Fibroblast of skin of left biceps (primary cell): ENCODE measurements at places on chromosomes 3 and 15.

DNA sequence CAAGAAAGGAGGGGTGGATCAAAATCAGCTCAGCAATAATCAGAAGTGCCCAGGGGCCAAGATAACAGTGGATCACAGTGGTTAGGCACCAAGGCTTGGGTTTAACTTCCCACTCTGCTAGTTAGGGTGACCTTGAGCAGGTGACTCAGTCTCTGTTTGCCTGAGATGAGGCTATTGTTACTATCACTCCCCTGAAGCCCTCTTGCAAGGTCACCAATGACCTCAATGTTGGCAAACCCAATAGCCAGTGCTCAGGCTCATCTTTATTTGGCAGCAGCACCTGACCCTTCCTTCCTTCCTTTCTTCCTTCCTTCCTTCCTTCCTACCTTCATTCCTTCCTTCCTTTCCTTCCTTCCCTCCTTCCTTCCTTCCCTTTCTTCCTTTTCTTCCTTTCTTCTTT lies 102.4 kb upstream of the HACD2 start:
- DNase-seq, result no peak

DNA sequence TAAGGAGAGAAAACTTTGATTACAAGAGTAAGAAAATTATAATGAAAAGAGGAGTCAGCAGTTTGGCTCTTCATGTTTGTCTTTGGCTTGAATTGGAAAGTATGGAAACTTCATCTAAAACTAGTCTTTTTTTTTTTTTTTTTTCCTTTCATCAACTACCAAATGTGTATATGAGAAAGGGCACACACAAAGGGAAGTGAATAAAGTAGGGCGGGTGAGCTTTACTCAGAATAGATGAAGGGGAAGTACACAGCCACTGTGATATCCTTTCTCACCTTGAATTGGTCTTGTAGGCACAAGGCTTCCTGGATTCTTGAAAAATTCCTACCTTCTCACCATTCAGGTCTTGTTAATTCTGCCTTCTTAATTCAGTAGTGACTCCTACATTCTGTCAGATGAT lies 652.3 kb upstream of the KCNMB2 start:
- no peak for DNase-seq

- DNase-seq, result peak; percentile 68
Observed at GRCh38 chr15:44087578-44088465, 107.2 kb downstream of the FRMD5 start.

- no peak for DNase-seq
Observed at GRCh38 chr3:174072675-174073074, 675.1 kb downstream of the NLGN1 start.

- DNase-seq, result no peak
Observed at GRCh38 chr3:115018694-115019093, 128.4 kb downstream of the ZBTB20 start.

- DNase-seq, result no peak
Observed at GRCh38 chr15:31606931-31607497, 280.4 kb downstream of the KLF13 start.

DNA sequence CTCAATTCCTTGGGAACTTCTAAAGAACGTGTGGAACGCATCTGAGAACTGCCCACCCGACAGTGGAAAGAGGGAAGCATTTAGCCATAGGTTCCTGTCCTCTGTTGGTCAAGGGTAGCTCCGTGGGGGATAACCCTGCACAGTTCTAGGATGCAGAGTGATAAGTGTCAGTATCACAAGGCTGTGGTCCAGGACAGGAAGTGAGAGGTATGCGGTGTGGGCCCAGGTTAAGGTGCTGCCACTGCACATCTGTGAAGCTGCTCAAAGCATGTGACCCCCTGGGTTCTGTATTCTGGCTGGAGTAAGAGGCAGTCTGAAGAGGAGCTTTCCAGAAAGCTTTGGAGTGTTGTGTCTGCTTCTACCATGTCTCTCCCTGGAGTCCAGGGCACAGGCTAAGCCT lies 51.7 kb upstream of the HES1 start:
- no peak for DNase-seq

- peak; percentile 18 for DNase-seq
Observed at GRCh38 chr3:18424729-18425640, at the start of gene SATB1. SATB1 (minus strand) TSS chr3:18425339; CDS start chr3:18420967, 4,372 bp downstream.

- DNase-seq, result peak; percentile 66
Observed at GRCh38 chr3:150146991-150147761, 176.5 kb upstream of the PFN2 start.

GRCh38 chr15:53580366-53580765 lies 179.1 kb downstream of the WDR72 start:
- no peak for DNase-seq

DNA sequence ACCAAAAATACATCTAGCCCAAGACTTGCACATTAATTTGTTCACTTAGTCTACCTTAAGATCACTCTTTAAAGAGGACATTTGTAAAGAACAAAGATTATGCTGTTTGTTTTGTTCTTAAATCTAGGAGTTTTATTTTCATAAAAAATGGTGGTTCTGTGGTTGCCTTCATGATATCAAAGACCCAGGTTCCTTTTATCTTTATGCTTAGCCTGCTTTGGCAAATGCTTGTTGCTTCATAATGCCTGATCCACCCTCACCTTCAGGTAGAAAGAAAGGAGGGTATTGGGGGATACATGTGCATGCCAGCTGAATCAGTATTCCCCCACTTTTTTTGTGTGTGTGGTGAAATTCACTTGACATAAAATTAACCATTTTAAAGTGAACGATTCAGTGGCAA lies 48.5 kb downstream of the GTF2E1 start:
- no peak for DNase-seq

GRCh38 chr3:192130534-192131132 lies 596.7 kb downstream of the FGF12 start:
- DNase-seq, result peak; percentile 5

DNA sequence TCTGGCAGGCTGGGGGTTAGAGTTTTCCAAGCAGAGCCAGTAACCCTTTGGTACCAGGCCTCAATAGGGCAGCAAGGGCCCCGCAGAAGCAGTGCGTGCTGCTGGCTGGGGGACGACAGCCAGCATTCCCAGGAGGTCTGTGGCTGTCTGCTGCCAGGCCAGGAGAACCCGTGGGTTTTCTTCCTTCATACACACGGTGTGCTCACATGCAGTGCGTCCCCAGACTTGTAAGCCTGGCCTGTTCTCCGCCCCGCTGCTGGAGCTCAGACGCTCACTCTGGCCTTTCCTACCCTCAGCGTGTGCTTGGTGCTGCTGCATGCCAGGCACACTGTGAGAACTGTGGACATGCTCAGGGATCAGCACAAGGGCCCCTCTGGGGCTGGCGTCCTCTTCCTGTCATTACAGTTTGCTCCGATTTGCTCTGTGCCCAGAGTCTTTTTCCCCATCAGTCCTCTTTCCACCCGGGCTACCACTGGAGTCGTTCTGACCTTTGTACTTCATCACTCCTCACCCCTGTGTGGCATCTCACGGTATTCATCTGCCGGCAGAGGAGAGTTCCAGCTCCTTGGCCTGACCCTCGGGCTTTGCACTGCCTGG lies 149.5 kb downstream of the DNAJB8 start:
- DNase-seq, result no peak

GRCh38 chr3:65867463-65868210 lies 171.1 kb downstream of the MAGI1 start:
- no peak for DNase-seq

DNA sequence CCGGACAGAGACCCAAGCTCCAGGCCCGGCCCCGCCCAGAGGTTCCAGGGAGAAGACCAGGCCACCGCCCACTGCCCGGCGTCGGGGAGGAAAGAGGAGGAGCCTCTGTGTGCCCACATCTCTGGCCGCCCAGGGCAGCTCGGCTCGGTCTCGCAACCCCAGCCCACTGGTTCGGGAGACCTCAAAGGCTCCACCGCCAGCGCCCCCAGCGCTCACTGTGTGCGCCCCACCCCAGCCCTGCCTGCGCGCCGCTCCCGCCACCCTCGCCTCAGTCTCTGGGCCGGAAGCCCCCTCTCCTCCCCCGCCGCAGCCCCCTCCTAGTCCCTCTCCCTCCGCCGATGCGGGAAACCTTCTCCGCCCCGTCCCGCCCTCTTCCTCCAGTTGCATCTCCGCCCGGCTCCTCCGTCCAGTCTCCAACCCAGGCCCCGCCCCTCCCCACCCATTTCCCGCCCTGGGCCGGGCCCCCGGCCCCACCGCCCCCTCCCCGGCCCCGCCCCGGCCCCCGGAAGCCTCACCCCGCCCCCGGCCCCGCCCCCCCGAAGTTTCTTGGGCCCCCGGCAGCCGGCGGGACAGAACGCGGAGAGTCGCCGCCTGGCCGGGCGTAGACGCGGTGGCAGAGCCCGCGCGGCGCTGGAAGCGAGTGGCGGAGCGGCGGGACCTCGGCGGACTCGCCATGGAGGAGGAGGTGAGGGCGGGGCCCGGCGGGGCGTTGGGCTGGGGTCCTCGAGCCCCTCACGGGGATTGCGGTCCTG lies at the start of gene PLEKHO2:
Gene PLEKHO2 (plus strand): TSS at position 572 of the 752 bp plus-strand sequence. CDS start 102 bp downstream, at position 674.
- DNase-seq, result peak; percentile 85

GRCh38 chr3:150235799-150236198 lies 172.3 kb upstream of the TSC22D2 start:
- DNase-seq, result peak; percentile 78

GRCh38 chr3:191085091-191085490 lies 114.0 kb upstream of the OSTN start:
- DNase-seq, result no peak

GRCh38 chr3:124772081-124772831 lies 42.0 kb downstream of the UMPS start:
- DNase-seq, result no peak

DNA sequence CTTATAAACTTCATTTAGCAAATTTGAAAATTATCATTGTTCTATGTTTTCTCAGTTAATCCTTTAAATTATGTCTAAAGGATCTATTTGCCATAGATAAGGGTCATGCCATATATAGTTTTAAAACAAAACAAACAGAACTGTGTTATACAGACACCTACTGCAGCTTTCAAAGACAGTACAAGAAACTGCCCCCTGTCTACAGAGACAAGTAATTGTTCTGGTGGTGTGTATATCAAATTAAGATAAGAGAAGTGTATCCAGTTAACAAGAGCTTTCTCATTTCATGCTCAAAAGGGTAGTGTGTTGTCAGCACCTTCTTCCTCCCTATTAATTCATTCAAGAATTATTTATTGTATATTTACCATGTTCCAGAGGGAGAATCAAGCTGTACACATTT lies 201.2 kb downstream of the FMN1 start:
- DNase-seq, result no peak

- no peak for DNase-seq
Observed at GRCh38 chr3:10274601-10275000, 18.1 kb downstream of the GHRL start.

GRCh38 chr15:86714241-86714640 lies 634.6 kb downstream of the AGBL1 start:
- no peak for DNase-seq

- no peak for DNase-seq
Observed at GRCh38 chr3:62159709-62160092, 213.6 kb downstream of the FEZF2 start.

DNA sequence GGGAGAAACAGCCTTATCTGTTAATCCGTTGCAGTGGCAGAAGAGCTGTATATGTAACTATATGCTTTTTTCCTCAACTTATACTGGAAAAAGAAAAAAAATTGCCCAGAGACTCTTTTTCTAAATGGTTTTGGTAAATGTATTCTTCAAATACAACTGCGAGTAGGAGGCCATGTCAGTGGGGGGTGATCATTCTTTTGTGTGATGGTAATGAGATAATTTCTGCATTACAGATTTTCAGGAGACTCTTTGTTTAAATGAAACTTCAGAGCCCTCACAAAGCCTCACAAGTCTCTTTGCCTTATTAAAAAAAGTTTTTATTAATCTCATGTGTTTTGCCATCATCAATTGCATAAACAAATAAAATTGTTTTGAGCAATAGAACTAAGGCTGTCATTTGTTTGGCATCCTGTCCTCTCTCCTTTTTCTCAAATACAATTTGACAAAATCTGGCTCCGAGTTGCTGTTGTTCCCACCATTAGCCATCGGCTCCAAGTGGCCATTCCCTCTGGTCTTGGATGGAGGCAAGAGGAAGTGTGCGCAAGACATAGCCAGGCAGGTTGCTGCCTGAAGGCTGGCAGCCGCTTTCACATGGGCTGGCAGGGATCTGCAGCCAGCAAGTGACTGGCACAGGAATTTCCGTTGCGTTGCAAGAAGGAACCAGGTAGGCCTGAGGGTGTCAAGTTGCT lies 116.7 kb downstream of the FNDC3B start:
- DNase-seq, result no peak

DNA sequence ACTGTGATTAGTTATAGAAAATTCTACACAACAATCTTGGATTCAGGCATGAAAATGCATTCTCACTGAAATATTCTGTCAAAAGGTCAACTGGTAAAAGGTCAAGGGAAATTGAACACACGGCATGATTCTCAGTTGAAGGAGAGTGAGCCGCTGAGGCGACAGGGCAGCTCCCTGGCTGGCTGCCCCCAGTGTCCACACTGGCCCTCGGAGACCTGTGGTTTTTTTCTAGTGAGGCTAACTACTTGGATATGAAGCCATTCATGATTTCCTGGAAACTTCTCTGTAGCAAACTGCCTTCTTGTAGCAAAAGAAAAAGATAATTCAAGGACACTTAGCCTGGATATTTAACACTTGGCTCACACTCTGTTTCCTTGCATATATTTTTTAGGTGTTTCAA lies 37.2 kb downstream of the AADACL2 start:
- DNase-seq, result no peak

DNA sequence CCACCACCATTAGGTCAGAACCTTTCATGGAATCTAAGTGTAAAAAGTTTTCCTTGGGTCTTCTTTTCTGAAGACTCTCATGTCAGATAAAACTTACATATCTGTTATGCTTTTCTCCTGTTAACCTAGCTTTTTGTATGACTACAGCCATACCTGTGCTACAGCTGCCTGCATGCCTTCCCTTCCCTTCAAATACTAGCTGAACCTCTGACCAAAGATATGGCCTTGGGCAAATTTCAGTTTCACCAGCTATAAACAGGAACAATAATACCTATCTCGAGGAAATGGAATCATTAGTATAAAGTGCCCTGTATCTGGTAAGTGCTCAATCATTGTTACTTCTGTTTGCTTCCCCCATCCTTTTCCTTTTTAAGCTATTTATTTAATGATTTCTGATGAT lies 25.0 kb downstream of the GLB1 start:
- DNase-seq, result no peak

DNA sequence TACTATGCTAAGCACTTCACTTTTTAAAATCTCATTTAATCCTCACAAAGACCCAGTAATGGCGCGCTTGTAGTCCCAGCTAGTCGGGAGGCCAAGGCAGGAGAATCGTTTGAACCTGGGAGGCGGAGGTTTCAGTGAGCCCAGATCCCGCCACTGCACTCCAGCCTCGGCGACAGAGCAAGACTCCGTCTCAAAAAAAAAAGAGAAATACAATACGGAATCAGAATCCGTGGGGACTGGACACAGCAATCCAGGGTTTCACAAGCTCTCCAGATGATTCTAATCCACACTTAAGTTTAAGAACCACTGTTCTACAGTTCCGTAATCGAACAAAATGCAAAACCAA lies 426 bp upstream of the SUMF1 start:
- DNase-seq, result no peak

DNA sequence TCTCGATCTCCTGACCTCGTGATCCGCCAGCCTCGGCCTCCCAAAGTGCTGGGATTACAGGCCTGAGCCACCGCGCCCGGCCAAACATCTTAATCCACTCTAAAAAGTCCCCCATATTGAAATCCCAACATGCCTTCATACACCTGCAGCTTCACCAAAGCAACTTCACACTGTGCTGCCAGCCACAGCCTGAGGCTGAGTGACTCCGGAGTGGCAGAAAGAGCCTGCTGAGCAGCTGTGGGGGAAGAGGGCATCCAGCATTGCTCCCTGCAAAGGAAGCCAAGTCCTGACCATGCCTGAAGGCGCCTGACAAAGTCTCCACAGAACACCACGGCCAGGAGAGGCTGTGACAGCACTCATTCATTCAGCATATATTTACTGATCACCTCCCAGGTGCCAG lies 21.6 kb upstream of the VGLL4 start:
- DNase-seq, result no peak
